ENCODE measurements at places on chromosomes 2 and 18. TPM values are rescaled to one million over a fixed set of nuclear protein-coding genes. Genes with fewer than 3 reads are reported as not detected.

GRCh38 chr2:134553657-134554056 lies 165.1 kb downstream of the TMEM163 start:
- peaks cover 3% of the 10 kb centered on the region for H3K27me3 ChIP-seq
- no peaks in the 10 kb centered on the region for H3K4me1 ChIP-seq
- H3K4me3 ChIP-seq = no peak overlapping the region
- DNase-seq = no peak
- H3K27ac ChIP-seq = no peak overlapping the region
- H3K36me3 ChIP-seq = no peaks in the 10 kb centered on the region

- no peak for DNase-seq
- H3K27me3 ChIP-seq = no peaks in the 10 kb centered on the region
- no peak overlapping the region for H3K4me3 ChIP-seq
Observed at GRCh38 chr2:103804013-103804412, 1042.2 kb downstream of the TMEM182 start.

GRCh38 chr2:198296665-198297308 lies 492.4 kb downstream of the PLCL1 start:
- peaks cover 5% of the 10 kb centered on the region for H3K27me3 ChIP-seq
- H3K27ac ChIP-seq = no peak overlapping the region
- peak; percentile 70 for DNase-seq
- H3K4me1 ChIP-seq = no peaks in the 10 kb centered on the region
- no peaks in the 10 kb centered on the region for H3K36me3 ChIP-seq
- no peak overlapping the region for H3K4me3 ChIP-seq

DNA sequence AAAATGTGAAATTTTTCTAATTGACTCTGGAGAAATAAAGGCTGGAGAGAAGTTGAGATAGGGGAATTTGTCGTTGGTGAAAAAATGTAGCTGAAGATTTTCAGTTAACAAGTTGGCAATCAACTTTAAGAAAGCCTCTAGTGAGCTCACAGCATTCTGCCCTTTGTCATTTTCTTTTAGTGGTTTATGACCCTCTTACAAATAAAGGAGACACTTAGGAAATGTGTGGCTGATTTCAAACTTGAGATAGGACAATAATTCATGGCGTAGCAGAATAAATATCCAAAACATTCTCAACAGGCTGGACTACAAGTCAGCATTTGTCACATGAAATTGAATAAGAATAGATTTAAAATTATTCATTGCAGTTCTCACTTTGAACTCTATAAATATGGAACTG lies 412.5 kb upstream of the SPHKAP start:
- no peaks in the 10 kb centered on the region for H3K27me3 ChIP-seq
- H3K4me1 ChIP-seq = no peaks in the 10 kb centered on the region
- no peak overlapping the region for H3K27ac ChIP-seq
- H3K4me3 ChIP-seq = no peak overlapping the region
- H3K36me3 ChIP-seq = no peaks in the 10 kb centered on the region

DNA sequence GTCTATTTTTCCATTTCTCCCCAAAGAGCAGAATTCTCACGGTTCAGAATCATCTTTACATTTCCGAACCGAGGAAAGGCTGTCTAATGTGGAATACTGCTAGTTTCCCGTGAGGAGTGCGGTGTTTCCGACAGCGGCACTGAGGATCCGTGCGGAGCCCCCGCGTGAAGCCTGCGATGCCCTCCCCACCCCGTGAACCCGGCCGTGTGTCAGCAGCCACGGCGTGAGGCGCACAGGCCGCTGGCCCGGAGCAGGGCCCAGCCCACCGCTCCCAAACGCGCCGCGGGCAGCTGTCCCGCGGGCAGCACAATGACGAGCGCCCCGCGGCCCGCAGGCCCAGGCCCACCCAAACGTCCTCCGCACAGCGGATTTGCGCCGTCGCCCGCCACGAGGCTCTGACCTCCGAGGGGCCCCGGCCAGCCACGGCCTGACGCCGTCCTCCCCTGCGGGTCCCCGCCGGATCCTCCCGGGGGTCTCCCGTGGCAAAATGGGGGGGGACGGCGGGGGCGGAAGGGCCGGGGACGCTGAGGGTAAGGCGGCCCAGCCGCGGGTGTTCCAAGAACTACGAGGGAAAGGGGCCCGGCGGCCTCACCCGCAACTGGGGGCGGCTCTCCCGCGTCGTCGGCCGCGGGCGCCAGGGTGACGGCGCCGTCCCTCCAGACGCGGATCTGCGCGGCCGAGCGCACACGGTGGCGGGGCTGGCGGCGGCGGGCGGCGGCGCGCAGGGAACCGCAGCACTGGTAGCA lies 796 bp downstream of the SPIRE1 start:
- peaks cover 9% of the 10 kb centered on the region for H3K4me1 ChIP-seq
- no peaks in the 10 kb centered on the region for H3K36me3 ChIP-seq
- peak overlapping the region; percentile 76 for H3K4me3 ChIP-seq
- no peak overlapping the region for H3K27ac ChIP-seq
- no peak for DNase-seq
- H3K27me3 ChIP-seq = peaks cover 8% of the 10 kb centered on the region

GRCh38 chr2:28469947-28470535 lies 25.8 kb upstream of the PLB1 start:
- DNase-seq = no peak
- no peak overlapping the region for H3K27ac ChIP-seq
- no peaks in the 10 kb centered on the region for H3K4me1 ChIP-seq

- no peaks in the 10 kb centered on the region for H3K27me3 ChIP-seq
- no peaks in the 10 kb centered on the region for H3K36me3 ChIP-seq
- no peak overlapping the region for H3K4me3 ChIP-seq
- DNase-seq = no peak
Observed at GRCh38 chr2:50596515-50596914, 435.4 kb downstream of the NRXN1 start.

- no peak for DNase-seq
- no peaks in the 10 kb centered on the region for H3K4me1 ChIP-seq
- H3K27ac ChIP-seq = no peak overlapping the region
- no peaks in the 10 kb centered on the region for H3K36me3 ChIP-seq
Observed at GRCh38 chr2:226312155-226312554, 487.5 kb downstream of the IRS1 start.

PPM1B gene
- total RNA-seq = 91.8 TPM

PTGR3 gene
- 25.5 TPM for total RNA-seq

FAM210A gene
- total RNA-seq = 7.4 TPM

THUMPD2 gene
- 13.4 TPM for total RNA-seq

Measured in CD4-positive, CD25-positive, alpha-beta regulatory T cell (primary cell).